ENCODE measurements at places on chromosomes 1 and 21.

DNA sequence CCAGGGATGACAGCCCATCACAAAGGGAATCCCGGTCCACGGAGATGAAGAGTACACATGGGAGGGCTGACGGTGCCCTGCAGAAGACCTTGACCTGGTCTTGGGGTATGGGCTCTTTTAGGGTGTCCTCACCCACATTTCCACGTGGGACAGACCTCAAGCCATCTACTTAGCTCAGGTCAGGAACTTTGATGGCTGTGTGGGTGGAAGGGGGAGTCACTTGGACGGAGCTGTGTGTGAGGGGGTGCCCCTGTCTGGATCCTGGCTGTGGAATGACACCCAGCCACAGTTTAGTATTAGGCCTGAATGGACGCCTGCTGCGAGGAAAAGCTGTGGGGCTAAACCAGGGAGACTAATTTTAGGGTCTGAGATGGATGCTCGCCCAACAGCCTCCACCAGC, 10.9 kb upstream of the MIXL1 start:
- DNase-seq, result no peak

GRCh38 chr1:59146651-59147358, 150.1 kb upstream of the FGGY start:
- no peak for DNase-seq

DNA sequence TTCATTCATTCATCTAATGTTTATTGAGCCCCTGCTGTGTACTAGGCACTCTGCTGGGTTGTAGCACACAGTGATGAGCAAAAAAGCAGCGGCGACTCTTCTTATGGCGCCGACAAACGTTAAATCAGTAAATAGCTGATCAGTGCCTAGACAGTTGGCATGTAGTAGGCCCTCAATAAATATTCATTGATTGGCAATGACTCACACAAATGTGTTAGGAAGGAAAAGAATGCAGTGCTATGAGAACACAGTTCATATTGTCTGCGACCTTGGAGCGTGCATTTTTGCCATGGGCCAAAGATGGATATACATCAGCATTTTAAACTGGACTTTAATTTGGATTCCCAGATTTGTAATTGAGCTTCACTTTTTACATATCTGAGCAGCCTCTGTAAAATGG, 52.0 kb downstream of the PRDM2 start:
- DNase-seq, result no peak

GRCh38 chr1:201933840-201934430, 12.4 kb downstream of the LMOD1 start:
- DNase-seq, result no peak

DNA sequence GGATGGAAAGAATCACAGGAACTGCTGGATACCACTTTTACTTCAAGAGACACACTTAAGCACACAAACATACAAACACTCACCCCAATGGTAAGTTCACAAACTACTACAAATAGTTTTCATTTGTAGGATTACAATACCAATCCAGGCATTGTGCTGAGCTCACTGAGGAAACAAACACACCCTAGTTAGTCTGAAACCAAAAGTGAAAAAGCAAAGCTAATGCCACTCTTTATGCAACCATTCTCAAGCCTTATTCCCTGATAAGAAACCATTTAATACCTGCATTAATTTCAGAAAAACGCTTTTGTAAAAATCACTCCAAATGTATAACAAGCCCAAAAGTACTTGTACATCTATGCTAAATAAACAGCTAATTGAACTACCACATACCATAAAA, 38.3 kb downstream of the RNF115 start:
- no peak for DNase-seq

GRCh38 chr1:212286556-212287131, 1.4 kb downstream of the PPP2R5A start:
- no peak for DNase-seq

GRCh38 chr1:1212780-1213344, 1.1 kb downstream of the TNFRSF4 start:
- no peak for DNase-seq

GRCh38 chr1:188382851-188383250, 1554.1 kb downstream of the PLA2G4A start:
- DNase-seq, result no peak

DNA sequence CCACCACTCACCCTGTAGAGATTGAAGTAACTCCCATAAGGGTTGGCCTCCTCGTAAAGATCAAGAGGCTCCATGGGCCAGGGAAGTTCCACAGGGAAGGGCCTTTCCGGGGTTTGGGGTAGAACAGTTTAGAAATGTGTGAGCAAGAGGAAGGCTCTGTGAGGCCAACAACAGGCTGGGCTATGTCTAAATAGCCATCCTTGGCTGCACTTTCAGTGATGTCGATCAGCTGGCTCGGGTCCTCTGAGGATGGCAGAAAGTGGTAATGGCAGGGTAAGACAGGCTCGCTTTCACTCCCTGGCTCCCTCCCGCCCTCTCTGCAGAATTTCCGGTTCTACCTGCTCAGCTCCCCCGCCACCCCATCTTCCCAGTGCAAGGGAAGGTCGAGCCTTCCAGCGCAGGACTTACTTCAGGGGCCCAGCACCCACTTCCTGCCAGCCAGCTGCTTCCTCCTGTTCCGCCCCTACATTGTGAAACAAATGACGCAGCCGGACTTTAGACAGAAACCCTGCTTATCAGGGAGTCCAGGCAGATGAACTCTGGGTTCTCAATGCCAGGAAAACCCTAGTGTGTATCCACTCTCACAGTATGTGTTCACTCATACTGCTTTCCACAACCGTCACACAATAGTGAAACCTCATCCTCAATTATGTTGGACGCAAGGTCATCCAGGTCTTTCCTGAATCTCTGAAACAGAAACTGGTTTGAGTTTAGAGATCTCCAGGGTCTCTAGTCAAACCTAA, 7.3 kb downstream of the F11R start:
- no peak for DNase-seq

DNA sequence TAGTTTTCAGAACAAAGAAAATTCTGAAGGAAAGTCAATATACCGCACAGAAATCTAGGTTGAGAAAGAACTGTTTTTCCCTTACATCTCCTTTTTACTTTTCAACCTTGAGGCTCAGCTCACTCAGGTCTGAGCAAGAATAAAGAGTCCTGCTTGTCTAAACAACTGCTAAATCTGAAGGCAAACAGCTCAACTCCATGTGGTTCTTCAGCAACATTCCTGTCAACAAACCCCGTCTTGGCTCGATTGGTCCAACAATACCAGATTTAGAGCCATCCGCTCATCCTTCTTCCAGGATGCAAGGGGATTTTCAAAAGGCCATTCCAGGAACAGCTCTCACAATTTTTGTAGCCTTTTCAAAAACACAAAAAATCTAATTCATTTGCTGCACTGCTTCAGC, 119.8 kb downstream of the HLCS start:
- DNase-seq, result no peak

GRCh38 chr1:209756615-209757445, 977 bp downstream of the TRAF3IP3 start:
- DNase-seq, result no peak

GRCh38 chr21:43645976-43646375, 13.3 kb downstream of the HSF2BP start:
- no peak for DNase-seq

- no peak for DNase-seq
Observed at GRCh38 chr1:23456226-23456625, 27.8 kb downstream of the ASAP3 start.

GRCh38 chr1:215992620-215993019, 425.5 kb downstream of the KCTD3 start:
- no peak for DNase-seq
